ENCODE measurements at places on chromosomes 5 and 9. TPM values are rescaled to one million over a fixed set of nuclear protein-coding genes. Genes with fewer than 3 reads are reported as not detected.

GRCh38 chr5:35938568-35939227 lies at the start of gene CAPSL:
CAPSL (minus strand) TSS chr5:35938622; CDS start chr5:35921120, 17,502 bp downstream.
- H3K36me3 ChIP-seq, result no peaks in the 10 kb centered on the region
- DNase-seq, result no peak
- no peak within 1 kb of the TSS for H3K4me3 ChIP-seq

DNA sequence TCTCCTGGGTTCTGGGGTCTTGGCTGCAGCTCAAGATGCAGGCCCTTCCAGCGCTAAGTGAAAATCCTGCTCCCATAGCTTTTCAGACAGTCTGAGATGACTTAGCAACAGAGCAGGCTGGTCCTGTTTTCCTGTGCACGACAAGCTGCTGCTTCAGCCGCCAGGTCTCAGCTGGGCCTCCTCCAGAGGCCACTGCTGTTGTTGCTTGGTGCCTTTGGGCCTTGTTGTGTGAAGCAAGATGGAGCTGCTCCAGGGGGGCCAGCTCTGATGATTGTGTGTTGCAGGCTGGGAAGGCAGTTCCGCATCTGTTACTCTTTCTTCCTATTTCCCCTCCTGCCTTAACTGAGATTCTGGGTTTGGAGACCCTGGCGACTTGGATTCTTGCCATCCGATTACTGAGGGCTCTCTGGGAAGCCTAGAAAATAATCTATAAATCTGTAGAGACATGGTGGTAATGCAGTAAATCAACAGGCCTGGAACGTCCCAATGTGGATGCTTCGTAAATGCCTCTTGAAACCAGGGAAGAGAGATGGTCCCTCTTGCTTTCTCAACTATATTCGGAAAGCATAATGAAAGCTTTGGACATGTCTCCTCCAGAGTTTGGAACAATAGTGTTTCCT lies 3.2 kb downstream of the MAP1B start:
- peaks cover 54% of the 10 kb centered on the region for H3K27me3 ChIP-seq
- H3K27ac ChIP-seq, result no peak overlapping the region
- no peak for DNase-seq
- no peak overlapping the region for H3K4me3 ChIP-seq

- H3K36me3 ChIP-seq, result no peaks in the 10 kb centered on the region
- no peak overlapping the region for H3K27ac ChIP-seq
- no peaks in the 10 kb centered on the region for H3K27me3 ChIP-seq
- H3K4me3 ChIP-seq, result no peak overlapping the region
Observed at GRCh38 chr5:51678330-51678729, 295.1 kb downstream of the ISL1 start.

GRCh38 chr9:115278326-115279035 lies 160.5 kb upstream of the TNC start:
- no peaks in the 10 kb centered on the region for H3K4me1 ChIP-seq
- no peaks in the 10 kb centered on the region for H3K36me3 ChIP-seq
- no peak for DNase-seq
- H3K27me3 ChIP-seq, result peaks cover 5% of the 10 kb centered on the region
- no peak overlapping the region for H3K4me3 ChIP-seq

DNA sequence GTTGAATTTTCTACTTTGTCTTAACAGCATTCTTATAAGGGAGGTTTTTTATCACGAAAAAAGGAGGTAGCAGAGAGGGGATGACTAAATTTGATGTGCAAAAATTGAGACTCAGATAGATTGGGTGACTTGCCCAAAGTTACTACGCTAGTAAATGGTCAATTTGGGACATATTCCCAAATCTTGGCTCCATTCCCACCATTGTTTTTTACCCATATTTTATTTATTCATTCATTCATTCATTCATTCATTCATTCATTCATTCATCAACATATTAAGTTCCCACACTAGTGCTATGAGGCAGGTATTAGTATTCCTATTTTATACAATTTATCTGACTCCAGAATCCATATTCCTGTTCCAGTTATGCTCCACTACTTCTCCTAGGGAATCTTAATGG lies 85.6 kb downstream of the HACD4 start:
- peaks cover 4% of the 10 kb centered on the region for H3K4me1 ChIP-seq
- no peaks in the 10 kb centered on the region for H3K27me3 ChIP-seq
- H3K36me3 ChIP-seq, result peaks cover 10% of the 10 kb centered on the region
- no peak overlapping the region for H3K4me3 ChIP-seq
- no peak for DNase-seq

DNA sequence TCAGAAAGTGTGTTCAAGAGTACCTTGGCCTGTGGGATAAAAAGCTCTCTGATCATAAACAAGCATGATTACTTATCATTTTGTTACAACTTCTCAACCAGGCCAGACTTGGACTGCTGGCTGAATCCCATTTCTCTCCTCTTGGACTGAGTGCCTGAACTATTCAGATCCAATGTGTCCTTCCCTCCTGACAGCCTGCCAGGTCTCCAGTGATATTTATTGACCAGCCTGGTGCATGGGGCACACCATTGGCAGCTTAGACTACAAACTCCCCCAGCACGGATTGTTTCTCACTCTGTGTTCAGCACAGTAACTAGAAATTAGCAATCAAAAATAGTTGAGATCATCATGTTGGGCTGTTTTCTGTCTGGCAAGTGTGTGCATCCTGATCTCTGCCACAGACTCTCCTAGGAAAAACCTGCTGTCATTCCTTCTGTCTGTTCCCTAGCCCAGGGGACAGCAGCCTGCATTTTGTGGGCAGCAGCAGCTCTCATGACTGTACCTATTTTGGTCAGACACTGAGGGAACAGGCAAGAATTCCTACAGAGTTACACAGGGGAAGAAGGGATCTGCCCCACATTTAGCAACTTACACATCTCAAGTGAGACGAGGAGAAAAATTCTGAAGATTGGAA lies 348.1 kb downstream of the ADAMTS6 start:
- no peak overlapping the region for H3K4me3 ChIP-seq
- H3K27ac ChIP-seq, result no peak overlapping the region
- H3K4me1 ChIP-seq, result no peaks in the 10 kb centered on the region
- peaks cover 2% of the 10 kb centered on the region for H3K27me3 ChIP-seq

DNA sequence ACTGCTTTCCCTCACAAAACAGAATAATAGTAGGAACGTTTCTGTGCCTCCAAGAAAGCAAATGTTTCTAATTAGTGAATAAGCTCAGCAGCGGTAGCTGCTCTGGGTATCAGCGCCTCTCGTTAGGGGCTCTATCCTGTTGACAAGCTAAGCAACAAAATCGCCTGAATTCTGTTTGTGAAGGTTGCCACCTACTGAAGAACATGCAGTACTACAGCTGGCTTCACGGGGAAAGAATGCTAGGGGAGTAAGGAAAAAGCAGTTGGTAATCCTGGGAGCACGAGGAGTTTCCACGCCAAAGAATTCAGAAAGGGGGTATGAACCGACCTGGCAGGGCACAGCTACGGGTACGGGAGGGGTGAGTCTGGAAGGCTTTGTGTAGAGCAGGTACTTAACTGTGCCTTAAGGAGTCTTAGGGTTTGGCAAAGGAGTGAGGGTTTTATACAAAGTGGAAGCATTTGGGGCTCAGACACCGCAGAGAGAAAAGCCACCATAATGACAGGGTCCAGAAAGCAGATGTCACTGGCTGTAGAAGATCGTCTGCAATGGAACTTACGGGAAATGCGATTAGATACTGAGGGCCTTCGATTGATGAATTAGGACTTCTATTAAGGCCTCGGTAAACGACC lies 171.7 kb downstream of the TTC39B start:
- peaks cover 5% of the 10 kb centered on the region for H3K27me3 ChIP-seq
- peak; percentile 43 for DNase-seq
- H3K36me3 ChIP-seq, result no peaks in the 10 kb centered on the region
- H3K4me3 ChIP-seq, result no peak overlapping the region

DNA sequence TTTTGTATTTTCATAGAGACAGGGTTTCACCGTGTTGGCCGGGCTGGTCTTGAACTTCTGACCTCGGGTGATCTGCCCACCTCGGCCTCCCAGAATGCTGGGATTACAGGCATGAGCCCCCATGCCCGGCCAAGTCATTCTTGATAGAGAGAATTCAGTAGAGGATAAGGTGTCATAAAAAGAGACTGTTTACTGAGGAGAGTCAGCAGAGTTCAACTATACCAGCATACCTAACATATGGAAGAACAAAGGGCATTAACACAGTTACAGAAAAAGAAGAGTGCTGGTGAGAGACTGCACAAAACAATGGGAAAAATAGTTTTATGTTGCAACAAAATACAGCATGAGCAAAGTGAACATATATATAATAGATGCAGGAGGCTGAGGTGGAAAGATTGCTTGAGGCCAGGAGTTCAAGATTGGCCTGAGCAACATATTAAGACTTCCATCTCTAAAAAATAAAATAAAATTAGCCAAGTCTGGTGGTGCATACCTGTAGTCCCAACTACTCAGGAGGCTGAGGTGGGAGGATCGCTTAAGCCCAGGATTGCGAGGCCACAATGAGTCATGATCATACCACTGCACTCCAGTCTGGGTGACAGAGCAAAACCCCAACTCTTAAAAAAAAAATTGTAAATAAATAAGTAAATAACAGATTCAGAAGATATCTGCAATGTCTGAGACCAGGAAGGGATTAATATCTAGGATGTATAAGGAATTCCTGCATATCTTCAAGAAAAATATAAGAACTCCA lies 19.5 kb downstream of the B4GALT1 start:
- peaks cover 65% of the 10 kb centered on the region for H3K4me1 ChIP-seq
- no peak for DNase-seq
- no peak overlapping the region for H3K4me3 ChIP-seq
- peaks cover under 1% of the 10 kb centered on the region for H3K27me3 ChIP-seq
- H3K27ac ChIP-seq, result no peak overlapping the region

The IL9 gene
- 2.0 TPM for total RNA-seq

The SAXO1 gene
- total RNA-seq, result not detected

The IFNB1 gene
- 0.23 TPM for total RNA-seq

The OGN gene
- not detected for total RNA-seq

The PCDHB7 gene
- total RNA-seq, result not detected
